Bone marrow (tissue), 2 donors: ENCODE measurements at places on chromosomes 2 and 18.

GRCh38 chr2:42474765-42475454, 18.9 kb downstream of the KCNG3 start:
- DNase-seq: no peak

DNA sequence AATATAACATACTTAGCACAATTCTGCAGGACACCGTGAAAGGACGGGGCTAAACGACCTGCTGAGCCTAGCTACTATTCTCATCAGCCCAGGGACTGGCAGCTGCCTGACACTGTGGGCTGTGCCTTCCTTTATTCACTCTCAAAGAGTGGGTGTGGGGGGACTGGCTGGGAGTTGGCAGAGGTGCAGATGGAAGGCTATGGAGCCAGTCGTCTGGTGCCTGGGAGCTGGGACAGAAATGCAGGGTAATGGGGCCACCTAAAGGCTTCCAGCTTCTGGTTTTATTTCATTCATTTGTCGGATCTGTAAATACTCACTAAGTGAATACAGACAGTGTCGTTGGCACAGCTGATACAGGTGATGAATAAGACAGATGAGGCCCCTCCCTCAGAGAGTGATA, 56.0 kb upstream of the NFU1 start:
- no peak for DNase-seq

DNA sequence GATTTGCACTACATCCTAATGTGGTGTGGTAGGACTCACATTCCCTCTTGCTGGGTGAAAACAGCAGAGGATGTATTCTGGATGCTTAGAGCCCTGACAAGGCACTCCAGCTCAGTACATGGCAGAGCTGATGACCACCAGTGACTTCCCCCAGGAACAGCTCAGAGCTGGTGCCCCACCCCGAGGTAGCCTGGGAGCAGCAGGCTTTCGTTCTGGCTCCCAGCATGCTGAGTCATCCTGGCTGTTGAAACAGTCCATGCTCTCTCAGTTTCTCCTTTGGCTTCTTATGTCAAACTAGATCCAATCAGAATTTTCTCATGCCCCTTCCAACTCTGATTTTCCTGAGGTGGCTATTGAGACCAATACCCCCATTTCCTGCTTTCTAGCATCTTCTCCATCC, 438.2 kb downstream of the NBAS start:
- no peak for DNase-seq

GRCh38 chr2:233841183-233841582, 13.2 kb downstream of the HJURP start:
- no peak for DNase-seq

DNA sequence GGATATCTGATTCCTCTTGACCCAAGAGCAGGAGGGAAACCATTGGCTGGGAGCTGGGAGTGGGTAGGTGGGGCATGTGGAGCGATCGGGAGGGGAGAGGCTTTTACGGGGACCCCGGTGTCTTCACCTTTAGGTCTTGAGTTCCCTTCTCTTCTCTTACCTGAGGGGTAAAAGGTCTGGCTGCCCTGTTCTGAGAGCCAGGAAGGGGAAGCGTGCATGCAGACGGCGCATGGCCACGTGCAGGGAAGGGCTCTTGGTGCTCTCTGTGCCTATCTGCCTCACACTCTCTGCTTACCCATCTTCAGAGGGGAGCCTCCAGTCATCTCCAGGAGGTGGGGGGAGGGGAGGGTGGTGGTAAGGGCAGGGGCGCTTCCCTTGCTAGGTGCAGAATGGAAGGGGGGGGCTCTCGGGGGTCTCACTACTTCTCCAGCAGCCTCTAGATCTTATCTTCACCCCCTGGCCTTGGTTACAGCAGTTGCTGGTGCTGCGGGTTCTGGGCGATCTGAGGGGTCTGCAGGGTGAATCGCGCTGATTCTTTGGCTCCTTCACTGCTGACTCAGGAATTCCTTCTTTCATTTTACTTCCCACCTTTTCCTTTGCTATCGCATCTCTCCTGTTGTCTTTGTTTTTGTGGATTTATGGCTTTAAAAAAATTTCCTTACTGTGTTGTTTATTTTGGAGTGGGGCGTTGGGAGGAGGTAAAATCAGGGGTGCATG, 225.8 kb upstream of the HS6ST1 start:
- no peak for DNase-seq

DNA sequence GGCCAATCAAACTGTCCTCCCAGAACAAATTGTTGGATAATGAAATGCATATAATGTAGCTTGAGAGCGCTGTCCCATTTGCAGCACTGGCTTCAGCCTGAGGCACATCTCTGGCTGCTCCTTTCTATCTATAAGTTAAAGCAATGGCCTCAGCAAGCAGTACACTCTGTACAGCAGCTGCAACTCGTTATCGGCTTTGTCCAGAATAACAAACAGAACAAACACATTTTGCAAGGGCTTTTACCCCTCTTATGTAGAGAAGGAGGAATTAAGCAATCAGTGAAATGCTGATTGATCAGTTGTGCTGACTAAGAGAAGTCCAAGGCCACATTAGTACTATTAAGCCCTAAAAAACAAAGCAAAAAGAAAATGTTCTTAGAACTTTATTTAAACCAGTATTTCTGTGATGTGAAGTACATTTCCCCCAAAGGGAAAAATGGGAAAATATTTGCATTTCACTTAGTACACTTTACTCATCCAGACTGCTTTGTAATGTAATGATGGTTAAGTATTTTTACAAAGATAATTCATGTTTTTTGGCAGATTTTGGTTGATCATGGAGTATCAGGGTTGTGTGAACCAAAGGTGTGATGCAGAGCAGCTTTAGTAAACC, 15.0 kb upstream of the CPS1 start:
- no peak for DNase-seq

GRCh38 chr2:44549099-44549471, 187.3 kb downstream of the CAMKMT start:
- no peak for DNase-seq

- DNase-seq: no peak
Measured at GRCh38 chr2:85250045-85250444, 77.7 kb downstream of the TGOLN2 start.

DNA sequence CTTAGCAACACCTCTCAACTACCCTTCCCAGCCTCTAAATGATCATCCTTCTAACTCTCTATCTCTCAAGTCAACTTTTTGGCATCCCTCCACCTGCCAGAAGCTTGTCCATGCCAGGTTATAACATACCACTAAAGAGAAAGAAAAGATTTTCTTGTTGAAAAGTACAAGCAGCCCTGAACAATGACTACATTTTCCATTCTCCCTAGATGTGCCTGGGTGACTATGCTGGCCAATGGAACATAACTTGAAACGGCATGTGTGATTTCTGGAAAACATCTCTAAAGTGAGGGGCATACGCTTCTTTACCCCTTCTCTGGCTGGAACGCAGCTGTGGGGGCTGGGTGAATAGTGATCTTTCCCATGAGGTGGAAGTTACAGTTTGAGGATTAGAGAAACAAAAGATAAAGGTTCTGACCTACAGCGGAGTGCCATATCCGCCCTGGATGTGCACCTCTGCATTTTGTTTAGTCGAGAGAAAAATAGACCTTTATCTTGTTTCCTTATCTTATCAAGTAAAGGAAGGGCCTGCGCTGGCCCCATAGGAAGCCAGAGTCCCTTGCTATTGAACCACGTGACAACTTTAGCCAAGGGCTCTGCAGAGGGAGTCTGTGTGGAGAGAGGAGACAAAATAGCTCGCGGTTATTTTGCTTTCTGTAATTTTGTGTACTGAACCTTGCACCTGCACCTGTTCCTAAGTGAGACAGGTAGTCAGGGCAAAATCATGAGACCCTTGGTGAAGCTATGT, 436.8 kb downstream of the TGIF1 start:
- DNase-seq: no peak

GRCh38 chr2:27280826-27281225, 1.4 kb upstream of the TRIM54 start:
- no peak for DNase-seq

DNA sequence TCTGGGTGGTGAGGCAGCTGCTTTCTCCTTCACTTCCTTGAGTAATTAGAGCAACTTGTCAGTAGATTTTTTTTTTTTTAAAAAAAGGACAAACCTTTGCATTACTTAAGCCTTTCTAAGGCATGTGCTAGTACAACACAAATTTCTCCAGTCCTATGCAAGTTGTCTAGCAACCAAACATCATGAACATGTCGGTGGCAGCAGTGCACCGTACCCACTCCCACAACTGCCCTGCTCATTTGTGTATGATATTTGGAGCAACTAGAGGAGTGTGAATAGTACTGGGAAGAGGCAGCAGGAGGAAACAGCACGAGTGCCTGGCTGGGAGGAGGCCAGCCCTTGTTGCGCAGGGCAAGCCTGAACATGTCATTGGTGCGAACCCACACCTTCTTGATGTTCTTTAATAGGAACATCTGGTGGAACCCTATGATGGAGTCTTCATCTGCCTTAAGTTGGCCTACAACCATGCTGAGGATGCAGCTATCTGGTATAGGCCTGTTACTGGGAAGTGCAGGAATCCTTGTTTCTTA, 238.3 kb downstream of the TDRD15 start:
- DNase-seq: no peak

DNA sequence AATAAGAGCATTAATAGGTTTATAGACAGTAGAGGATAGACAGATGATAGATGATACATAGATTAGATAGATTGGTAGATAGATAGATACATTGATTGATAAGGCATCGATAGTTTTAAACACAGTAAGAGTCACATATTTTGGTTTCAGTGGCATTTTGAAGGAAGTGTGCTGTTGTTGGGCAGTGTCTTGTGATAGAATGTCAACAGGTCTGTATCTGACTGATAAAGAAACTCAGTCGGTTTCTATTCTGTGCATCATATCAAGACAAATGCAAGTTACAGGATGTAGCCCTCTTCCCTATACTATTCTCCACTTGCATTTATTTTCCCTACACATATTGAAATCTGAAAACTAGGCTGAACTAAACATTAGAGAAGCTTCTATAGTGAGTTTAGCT, 1229.0 kb upstream of the ZEB2 start:
- no peak for DNase-seq

DNA sequence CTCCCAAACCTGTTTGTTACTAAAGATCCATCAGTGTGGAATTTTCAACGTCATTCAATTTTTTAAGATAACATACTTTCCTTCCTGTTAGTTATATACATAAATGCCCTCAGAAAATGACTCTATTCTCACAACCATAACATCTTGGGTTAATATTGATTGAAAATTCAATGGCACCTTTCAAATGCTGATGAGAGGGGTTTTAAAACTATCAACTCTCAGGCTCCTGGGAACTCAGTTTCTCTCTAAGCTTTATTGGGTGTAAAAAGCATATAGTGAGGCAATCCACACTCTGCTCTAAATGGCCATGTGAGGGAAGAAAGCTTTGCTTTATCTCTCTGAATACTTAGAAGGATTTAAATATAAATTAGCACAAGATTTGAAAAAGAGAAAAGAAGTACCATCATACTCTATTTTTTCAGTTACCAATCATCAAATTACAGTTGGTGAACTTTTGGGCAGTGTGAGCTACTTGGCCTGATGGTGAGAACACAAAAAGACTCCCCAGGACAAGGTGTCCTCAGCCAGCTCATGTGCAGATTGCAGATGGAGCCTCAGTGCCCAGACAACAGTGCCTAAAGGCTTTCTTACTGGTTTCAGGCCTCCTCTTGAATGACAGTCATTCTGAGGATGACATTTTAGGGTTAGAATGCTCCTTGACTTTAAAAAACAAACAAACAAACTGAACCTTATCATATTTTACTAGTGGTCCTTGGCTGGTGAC, 24.6 kb upstream of the CERS6 start:
- no peak for DNase-seq

DNA sequence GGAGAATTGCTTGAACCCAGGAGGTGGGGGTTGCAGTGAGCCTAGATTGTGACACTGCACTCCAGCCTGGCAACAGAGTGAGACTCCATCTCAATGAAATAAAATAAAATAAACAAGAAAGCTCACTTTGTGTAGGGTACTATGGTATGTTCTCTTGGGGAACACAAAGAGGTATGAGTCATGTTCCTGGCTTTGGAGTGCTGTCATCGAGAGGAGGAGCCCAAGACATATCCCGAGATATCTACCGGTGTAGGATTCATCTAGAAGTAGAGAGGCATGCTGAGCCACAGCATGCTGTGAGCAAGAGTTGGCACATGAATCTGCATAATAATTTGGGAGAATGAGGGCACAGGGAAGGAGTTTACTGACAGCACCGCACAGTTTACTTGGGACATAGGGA, 244.9 kb upstream of the EPHA4 start:
- DNase-seq: no peak

- no peak for DNase-seq
Measured at GRCh38 chr2:62348700-62349099, 152.8 kb downstream of the B3GNT2 start.

GRCh38 chr18:70598406-70598805, 309.6 kb downstream of the SOCS6 start:
- DNase-seq: no peak

- DNase-seq: no peak
Measured at GRCh38 chr2:235640926-235641723, 147.3 kb downstream of the AGAP1 start.

DNA sequence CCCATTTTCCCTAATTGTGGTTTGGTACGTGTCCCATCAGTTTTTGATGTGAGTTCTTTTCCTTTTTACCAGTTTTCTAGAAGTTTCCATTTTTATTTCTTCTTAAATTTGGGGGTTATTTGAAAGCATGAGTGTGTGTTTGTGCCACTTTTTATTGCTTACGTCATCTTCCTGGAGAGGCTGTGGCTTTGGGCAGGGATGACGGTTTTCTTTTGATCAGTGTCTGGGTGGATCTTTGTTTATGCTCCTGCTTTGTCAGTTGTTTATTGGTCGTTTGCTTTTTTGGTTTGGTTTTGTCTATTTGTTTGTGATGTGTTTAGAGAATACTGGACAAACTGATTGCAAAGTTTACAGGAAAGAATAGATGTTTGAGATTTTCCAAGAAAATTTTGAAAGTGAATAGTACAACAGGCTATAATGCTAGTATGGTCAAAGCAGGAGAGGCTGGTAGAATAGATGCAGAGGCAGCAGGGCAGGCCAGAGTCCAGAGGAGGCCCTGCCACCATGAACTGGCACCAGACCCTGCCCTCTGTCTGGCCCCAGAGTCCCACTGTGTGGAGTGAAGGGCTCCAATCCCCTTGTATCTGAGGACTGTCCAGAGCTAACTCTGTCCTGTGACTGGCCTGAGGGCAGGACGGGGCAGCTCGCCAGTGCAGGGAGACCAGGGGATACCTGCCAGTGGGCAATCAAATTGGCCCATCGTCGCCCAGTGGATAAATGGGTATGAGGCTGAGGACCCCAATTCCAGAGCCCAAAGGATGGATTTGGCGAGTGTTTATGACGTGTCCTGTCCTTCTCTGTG, 23.4 kb upstream of the SNED1 start:
- DNase-seq: no peak

DNA sequence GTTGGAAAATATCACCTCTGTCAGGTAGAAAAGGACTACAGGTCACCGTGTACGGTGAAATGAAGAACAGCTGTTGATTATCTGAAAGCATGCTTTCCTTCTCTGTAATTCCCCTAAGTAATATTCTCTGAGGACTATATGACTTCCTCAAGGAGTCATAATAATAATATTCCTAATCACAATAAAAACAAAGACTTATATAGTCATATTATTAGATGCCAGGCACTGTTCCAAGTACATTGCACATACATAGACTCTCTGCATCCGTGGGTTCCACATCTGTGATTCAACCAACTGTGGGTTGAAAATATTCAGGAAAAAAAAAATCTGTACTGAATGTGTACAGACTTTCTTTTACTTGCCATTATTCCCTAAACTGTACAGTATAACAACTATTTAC, 512.4 kb upstream of the ID2 start:
- DNase-seq: no peak

GRCh38 chr2:231127936-231128335, 3.1 kb upstream of the HTR2B start:
- DNase-seq: no peak

- no peak for DNase-seq
Measured at GRCh38 chr18:29123706-29124530, 947.0 kb upstream of the CDH2 start.

- no peak for DNase-seq
Measured at GRCh38 chr2:237440819-237441281, 26.9 kb upstream of the COL6A3 start.
